Panc1 (cell line): ENCODE measurements at places on chromosomes 11 and 22. TPM values are rescaled to one million over a fixed set of nuclear protein-coding genes. Genes with fewer than 3 reads are reported as not detected.

- no peaks in the 10 kb centered on the region for H3K27me3 ChIP-seq
- no peak overlapping the region for H3K4me3 ChIP-seq
- H3K27ac ChIP-seq, result no peak overlapping the region
- no peaks in the 10 kb centered on the region for H3K4me1 ChIP-seq
Observed at GRCh38 chr11:8102296-8102915, 21.4 kb downstream of the TUB start.

- no peak overlapping the region for H3K4me3 ChIP-seq
- DNase-seq, result no peak
- H3K4me1 ChIP-seq, result no peaks in the 10 kb centered on the region
- H3K36me3 ChIP-seq, result no peaks in the 10 kb centered on the region
- H3K27ac ChIP-seq, result no peak overlapping the region
- no peaks in the 10 kb centered on the region for H3K27me3 ChIP-seq
Observed at GRCh38 chr11:7563281-7563680, 49.5 kb downstream of the PPFIBP2 start.

Gene ZNF214
- total RNA-seq, result 3.0 TPM

Gene PARVG
- 0.21 TPM for total RNA-seq

Gene GAL3ST1
- total RNA-seq, result 1.1 TPM
